ENCODE measurements at places on chromosomes 7 and 10.
A peak's percentile ranks its signal among the peaks of the same experiment; 100 is the strongest.

- peak; percentile 24 for DNase-seq
These were observed 76.2 kb upstream of the SLC25A13 start for GRCh38 chr7:96397936-96398598.

DNA sequence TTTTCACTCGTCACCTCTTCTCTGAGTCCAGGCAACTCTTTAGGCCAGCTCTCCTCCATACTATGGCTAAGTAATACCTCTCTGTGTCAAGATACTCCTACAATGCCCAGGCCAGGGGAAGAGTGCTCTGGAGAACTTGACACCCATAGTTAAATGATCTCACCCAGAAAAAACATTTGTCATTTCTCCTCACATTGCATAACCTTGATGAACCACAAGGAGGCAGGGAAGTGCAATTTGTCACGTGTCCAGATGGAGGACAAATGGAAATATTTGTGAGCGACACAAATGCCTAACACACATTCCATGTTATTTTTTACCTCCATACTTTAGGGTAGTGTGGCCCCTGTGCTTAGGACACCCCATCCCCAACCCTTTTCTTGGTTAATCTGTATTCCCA is 78.3 kb downstream of the HTR7 start:
- DNase-seq: peak; percentile 38

DNA sequence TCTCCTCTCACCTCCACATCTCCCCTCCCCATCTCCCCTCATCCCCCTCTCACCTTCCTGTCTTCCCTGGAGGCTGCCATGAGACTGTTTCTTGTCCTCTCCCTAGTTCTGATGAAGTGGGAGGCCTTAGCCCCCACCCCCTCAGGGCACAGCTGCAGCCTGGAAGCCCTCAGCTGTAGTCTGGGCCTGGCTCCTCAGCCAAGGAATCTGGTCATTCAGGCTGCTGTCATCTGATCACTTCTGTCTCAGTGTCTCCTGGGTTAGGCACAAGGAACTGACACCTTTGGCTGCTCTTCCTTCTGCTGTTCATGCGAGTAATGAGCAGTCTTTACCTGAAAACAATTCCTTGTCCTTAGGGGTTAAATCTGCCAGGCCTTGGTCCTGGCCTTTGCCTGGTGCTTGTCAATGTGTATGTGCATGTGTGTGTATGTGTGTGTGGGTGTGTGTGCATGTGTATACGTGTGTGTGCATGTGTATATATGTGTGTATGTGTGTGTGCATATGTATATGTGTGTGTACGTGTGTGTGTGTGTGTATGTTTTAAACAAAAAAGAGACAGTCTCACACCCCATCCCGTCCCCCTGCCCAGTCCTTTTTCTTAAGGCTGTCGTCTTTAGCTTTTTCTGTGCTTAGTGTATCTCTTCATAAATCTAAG is 153.5 kb upstream of the TMEM72 start:
- no peak for DNase-seq

DNA sequence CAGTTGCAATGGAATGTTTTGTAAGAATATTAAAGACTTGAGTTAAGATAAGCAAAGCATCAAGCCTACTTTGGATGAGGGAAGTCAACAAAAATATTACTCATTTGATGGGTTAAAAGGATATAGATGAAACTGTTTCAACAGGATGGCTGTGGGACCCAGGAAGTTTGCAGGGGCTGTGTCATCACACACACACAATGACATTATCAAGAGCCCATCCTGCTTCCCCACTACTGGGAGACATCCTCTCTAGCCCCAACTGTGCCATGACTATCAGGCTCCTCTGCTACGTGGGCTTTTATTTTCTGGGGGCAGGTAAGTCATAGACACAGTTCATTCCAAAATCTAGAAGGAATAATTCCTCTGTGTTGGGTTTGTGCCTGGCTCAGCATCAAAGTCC is 78.8 kb upstream of the PRSS1 start:
- no peak for DNase-seq

GRCh38 chr7:93178213-93178612 is 30.0 kb upstream of the SAMD9L start:
- DNase-seq: no peak

GRCh38 chr7:70833726-70834125 is 298.2 kb upstream of the GALNT17 start:
- DNase-seq: peak; percentile 77

DNA sequence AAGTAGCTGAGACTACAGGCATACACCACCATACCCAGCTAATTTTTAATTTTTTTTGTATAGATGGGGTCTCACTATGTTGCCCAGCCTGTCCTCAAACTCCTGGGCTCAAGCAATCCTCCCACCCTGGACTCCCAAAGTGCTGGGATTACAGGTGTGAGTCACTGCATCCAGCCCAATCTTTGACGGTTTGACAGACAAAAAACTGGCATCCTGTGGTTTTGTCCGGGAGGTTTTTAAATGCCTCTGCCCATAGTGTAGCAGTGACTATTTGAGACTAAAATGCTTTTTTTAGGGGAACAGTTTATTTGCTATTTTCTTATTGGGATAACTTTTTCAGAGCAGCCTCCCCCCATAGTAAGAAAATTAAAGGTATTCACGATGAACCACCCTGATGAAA is 523.7 kb upstream of the GALNT17 start:
- no peak for DNase-seq

GRCh38 chr7:6271060-6271658 is 1.3 kb downstream of the CYTH3 start:
- DNase-seq: peak; percentile 53

DNA sequence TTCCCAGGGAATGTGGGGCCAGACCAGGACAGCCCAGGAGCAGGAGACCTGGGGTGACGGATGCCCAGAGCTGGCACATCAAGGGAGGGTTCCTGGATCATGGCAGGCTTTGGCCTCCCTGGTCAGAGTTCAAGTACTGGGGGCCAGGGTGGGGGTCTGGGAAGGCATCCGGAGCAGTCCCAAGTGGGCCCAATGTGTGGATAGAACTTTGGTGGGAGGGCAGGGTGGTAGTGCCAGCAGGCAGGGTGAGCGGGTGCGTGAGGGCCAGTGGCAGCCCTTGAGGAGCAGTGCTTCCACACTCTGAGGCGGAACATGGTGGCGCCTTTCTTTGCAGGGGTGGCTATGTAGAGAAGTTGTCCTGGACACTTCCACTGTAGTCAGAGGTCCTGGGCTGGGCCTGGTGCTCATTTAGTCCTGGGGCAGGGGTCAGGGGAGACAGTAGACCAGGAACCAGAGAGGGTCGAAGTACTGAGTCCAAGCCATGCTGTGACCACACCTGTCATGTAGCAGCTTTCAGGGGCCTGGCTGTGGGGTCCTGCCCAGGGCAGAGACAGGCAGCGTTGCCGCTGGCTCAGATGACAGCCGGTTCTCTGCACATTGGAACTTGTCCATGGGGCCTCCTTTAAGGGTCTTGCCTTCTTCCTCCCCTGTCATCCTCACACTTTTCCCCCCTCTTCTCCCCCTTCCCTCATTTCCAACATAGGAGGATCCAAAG is 22.2 kb upstream of the CSGALNACT2 start:
- no peak for DNase-seq

DNA sequence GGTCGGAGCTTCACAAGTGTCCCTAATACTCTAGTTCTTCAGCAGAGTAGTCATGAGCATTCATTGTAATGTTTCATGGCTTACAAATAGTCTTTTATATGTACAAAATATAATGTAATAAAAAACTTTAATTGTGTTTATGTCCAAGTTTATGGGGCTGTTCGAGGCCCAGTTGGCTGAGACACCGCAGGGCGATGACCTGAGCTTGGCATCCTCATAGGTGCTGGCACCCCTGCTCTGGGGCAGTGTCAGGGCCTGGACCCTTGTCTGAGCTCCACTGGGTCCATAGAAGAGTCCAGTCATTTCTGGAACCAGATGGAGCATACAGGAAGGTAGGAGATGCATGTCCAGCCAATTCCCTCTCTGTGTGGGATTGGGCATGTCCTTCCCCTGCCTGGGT is 12.9 kb upstream of the ZMIZ1 start:
- no peak for DNase-seq

DNA sequence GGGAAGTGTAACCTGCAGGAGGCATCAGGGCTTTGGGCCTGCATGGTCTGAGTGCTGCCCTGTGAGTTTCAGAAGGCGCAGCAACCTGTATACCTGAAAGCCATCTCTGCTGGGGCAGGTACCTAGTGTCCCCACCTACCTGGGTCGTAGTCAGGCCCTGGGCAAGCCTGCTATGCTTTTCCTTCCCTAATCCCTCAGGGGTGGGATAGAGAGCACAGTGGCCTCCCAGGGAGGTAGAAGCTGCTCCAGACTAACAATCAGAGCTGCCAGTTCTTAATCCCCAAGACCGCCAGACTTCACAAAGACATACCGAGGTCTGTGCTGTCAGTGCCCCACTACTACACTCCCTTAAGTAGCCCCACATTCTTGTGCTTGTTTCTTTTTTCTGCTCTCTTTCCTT is 52.0 kb downstream of the PTEN start:
- peak; percentile 70 for DNase-seq

DNA sequence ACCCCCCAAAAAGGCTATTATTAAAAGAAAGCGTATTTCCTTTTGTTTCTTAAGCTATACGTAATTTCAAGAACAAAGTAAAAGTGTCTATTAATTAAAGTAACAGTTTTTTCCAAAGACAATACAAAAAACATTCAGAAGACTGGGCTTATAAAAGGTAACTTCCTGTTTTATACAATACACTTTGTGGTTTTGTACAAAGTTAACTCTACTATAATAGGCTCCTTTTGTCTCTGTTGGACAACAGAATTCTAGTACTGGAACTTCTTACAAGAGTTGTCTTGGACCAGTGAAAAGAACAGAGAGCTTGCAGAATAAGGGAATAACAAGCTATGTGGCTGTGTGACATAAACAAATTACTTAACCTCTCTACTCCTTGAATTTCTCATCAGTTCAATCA is 21.5 kb downstream of the SFMBT2 start:
- no peak for DNase-seq

- DNase-seq: no peak
These were observed 95.8 kb downstream of the CACNA2D1 start for GRCh38 chr7:82347808-82348207.

DNA sequence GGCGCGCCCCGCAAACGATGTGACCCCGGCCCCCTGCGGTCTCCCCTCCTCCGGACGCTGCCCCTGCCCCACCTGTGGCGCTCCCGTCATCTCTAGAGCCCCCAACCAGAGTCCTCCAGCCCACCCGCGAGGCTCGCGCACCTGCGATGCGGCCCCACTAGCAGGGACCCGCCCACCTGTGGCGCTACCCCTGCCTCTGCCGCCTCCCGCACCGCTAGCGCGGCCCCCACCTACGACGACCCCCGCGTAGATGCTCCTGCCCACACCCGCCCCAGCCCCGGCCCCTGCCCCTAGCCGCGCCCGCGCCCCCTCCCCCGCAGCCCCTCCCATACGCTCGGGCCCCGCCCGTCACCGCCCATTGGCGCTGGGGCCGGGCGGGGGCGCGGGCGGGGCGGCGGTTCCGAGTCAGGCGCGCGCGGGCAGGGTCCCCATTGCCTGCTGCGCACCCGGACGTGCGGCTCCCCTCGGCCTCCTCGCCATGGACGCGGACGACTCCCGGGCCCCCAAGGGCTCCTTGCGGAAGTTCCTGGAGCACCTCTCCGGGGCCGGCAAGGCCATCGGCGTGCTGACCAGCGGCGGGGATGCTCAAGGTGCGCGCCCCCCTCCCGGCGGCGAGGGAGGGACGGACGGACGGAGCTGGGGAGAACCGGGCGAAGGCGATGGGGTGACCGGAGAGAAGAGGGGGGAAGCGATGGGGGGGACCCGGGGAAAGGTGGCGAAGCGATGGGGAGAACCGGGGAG is at the start of gene PFKP:
Gene PFKP, plus strand, starts transcription at position 431 of the 741 bp plus-strand sequence. Its CDS starts 48 bp downstream, at position 479.
- DNase-seq: no peak
